Right ventricle myocardium inferior (tissue), 1 donor: ENCODE measurements at places on chromosomes 2 and 18. TPM values are rescaled to one million over a fixed set of nuclear protein-coding genes. Genes with fewer than 3 reads are reported as not detected.

Gene CTNNA2
- total RNA-seq, result not detected

Gene NGEF
- total RNA-seq, result 0.51 TPM

Gene GAL3ST2
- total RNA-seq, result not detected

Gene DTNA
- total RNA-seq, result 153 TPM

Gene SERPINB10
- total RNA-seq, result not detected

Gene ABCG5
- not detected for total RNA-seq

Gene CYP27A1
- 12.5 TPM for total RNA-seq

Gene SERPINB4
- not detected for total RNA-seq

Gene IL1RL2
- not detected for total RNA-seq

Gene TFPI
- total RNA-seq, result 33.6 TPM

Gene GKN2
- not detected for total RNA-seq

Gene QPCT
- total RNA-seq, result 1.7 TPM

Gene SP5
- 0.19 TPM for total RNA-seq

Gene IL18RAP
- 0.30 TPM for total RNA-seq

Gene SCYGR7
- not detected for total RNA-seq

Gene ZNF385B
- 0.35 TPM for total RNA-seq

Gene TEKT4
- 0.16 TPM for total RNA-seq

Gene NOSTRIN
- total RNA-seq, result 16.9 TPM

Gene OSR1
- 6.3 TPM for total RNA-seq

Gene UPP2
- not detected for total RNA-seq

Gene GALNT3
- total RNA-seq, result not detected
